ENCODE measurements at places on chromosomes 7 and 10.

DNA sequence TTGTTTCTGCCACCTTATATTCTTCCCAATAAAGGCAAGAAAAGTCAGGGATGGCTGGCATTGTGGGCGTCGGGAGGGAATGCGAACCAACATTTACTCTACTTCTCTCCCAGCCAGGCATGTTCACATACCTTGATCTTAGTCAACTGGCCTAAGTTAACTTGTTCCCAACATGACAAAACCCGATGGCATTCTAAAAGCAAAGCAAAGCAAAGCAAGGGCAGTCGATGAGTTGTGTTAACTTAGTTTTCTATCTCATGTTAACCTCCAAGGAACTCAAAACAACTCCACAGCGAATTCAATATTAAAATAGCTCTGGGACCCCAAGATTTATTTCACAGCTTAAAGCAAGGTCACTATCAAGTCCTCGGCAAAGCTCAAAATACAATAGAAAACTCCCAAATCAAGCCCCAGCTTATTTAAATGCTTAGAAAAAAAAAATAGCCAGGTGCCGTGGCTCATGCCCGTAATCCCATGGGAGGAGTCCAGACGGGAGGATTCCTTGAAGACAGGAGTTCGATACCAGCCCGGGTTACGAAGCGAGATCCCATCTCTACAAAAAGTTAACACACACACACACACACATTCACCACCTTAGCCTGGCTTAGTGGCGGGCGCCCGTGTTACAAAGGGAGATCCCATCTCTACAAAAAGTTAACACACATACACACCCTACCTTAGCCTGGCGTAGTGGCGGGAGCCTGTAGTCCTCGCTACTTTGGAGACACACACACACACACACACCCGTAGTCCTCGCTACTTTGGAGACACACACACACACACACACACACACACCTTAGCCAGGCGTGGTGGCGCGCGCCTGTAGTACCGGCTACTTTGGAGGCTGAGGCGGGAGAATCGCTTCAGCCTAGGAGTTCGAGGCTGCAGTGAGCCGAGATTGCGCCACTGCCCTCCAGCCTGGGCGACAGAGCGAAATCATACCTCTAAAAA is 901 bp upstream of the CCNY start:
- no peak for DNase-seq

DNA sequence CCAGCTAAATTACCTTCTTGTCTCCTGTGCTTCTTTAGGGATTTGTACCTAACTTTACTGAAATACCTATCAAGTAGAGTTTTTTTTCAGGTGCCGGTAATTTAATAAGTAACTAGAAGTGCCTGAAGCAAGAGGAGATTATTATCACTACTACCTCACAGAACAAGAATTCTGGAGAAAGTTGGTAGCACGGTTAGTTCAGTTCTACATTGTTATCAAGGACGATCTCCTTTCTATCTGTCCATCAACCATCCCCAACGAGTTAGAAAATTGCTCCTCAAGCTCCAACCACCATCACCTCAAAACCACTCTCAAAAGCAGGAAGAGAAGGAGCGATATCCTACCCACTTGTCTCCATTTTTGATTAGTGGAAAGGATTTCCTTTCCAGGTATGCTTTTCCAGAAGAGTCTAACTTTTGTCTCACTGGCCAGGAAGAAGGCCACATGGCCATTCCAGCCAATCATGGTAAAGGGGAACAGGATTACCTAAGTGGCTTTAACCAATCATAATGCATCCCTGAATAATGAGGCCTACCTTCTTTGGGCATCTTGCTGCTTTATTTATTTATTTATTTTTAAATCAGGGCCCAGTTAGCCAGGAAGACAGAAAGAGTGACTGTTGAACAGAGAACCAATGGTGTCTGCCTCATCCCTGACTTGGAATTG is 265.2 kb downstream of the SNX13 start:
- no peak for DNase-seq

GRCh38 chr7:150790416-150791075 is 9.6 kb downstream of the TMEM176B start:
- DNase-seq: no peak

- no peak for DNase-seq
Observed at GRCh38 chr10:109945473-109946177, 22.3 kb upstream of the XPNPEP1 start.

DNA sequence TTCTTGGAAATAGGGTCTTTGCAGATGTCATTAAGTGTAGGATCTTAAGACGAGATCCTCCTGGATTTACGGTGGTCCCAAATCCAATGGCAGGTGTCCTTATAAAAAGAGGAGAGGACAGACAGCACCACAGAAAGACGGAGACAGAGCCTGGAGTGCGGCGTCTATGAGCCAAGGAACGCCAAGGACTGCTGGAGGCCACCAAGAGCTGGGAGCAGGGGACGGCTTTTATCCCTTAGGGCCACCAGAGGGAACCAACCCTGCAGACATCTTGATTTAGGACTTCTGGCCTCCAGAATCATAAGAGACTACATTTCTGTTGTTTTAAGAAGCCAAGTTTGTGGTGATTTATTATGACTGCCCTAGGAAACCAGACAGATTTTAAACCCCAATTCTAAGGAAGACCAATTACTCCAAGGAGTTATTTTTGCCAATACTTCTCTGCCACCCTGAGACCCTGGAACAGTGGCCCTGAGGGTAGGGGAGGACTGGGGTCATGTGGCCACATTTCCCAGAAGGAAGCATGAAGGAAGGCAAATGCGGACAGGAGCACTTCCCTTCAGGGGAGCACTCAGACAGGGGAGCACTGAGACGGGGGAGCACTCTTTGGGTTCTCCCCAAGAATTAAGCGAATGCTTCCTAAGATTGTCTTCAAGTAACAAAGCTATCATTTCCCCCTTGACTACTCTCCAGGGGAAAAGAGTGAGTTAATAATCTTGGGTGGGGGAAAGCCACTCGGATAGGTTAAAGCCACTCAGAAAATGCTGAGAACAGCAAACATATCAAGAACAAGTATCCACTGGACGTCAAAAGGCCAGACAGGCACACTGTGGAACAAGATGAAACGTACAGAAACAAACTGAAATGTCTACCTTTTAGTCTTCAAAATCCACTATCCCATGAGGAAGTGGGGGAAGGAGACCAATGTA is 67.5 kb downstream of the CHST15 start:
- DNase-seq: no peak

GRCh38 chr7:47291461-47292081 is 290.3 kb downstream of the TNS3 start:
- DNase-seq: no peak

DNA sequence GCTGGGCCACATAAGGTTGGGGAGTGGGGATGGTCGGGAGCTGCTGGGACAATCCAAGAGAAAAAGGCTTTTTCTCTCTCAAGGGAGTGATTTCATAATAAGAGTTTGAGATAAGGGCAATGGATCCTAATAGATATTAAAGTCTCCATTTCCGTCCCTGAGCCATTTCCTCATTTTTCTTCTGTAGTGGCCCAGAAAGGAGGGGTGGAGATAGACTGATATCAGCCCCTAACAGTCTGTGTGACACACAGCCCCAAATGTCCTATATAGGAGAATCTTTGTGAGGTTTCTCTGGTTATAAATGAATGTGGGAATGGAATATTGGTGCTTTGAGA is 35.2 kb downstream of the PRSS2 start:
- DNase-seq: no peak

- DNase-seq: no peak
Observed at GRCh38 chr10:20185116-20185515, 368.9 kb downstream of the PLXDC2 start.

DNA sequence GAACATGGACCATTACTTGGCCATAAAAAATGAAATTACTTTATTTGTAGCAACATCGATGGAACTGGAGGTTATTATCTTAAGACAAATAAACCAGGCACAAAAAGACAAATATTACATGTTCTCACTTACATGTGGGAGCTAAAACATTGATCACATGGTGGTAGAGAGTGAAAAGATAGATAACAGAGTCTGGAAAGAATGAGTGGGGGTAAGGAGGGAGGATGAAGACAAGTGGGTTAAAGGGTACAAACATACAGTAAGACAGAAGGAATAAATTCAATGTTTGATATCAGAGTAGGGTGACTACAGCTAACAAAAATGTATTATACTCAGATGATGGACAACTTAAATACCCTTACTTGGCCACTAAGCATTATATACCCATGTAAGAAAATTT is 100.0 kb upstream of the WNT16 start:
- DNase-seq: no peak

GRCh38 chr7:122886357-122887081 is at the start of gene CADPS2:
CADPS2 (minus strand) TSS chr7:122886460; CDS start chr7:122886337, 123 bp downstream.
- peak; percentile 69 for DNase-seq

- DNase-seq: no peak
Observed at GRCh38 chr10:34651416-34652195, 163.5 kb downstream of the PARD3 start.

DNA sequence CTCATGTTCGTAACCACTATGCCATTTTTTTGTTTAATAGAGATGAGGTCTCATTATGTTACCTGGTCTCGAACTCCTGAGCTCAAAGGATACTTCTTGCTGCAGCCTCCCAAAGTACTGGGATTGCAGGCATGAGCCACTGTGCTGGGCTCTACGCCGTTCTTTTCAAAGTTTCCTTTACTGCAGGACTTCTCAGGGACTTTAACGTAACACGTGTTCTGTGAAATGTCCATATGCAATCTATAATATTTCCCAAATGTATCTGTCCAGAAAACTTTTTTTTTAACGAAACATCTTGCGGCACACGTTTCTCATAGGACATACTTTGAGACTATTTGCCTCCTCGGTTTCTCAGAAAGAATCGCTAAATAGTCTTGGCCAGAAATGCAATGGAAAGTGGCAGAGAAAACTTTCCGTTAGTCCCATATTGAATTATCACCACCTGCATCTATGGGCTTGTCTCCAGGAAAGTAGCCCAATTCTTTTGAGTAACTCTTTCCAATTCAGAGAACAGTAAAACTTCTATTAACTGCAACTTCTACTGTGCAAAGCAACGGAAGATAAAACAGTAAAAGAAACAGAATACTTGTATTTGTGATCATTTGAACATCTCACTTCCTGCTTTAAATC is 96.3 kb downstream of the ELMO1 start:
- DNase-seq: no peak

GRCh38 chr7:121961089-121961867 is 88.3 kb downstream of the PTPRZ1 start:
- DNase-seq: no peak

- DNase-seq: no peak
Observed at GRCh38 chr10:62147425-62147824, 121.2 kb downstream of the RTKN2 start.

- no peak for DNase-seq
Observed at GRCh38 chr10:128050121-128050516, 76.1 kb downstream of the MKI67 start.

- DNase-seq: no peak
Observed at GRCh38 chr10:80485076-80485945, 31.2 kb downstream of the TSPAN14 start.

GRCh38 chr10:120490288-120490687 is 33.3 kb downstream of the PLPP4 start:
- no peak for DNase-seq

DNA sequence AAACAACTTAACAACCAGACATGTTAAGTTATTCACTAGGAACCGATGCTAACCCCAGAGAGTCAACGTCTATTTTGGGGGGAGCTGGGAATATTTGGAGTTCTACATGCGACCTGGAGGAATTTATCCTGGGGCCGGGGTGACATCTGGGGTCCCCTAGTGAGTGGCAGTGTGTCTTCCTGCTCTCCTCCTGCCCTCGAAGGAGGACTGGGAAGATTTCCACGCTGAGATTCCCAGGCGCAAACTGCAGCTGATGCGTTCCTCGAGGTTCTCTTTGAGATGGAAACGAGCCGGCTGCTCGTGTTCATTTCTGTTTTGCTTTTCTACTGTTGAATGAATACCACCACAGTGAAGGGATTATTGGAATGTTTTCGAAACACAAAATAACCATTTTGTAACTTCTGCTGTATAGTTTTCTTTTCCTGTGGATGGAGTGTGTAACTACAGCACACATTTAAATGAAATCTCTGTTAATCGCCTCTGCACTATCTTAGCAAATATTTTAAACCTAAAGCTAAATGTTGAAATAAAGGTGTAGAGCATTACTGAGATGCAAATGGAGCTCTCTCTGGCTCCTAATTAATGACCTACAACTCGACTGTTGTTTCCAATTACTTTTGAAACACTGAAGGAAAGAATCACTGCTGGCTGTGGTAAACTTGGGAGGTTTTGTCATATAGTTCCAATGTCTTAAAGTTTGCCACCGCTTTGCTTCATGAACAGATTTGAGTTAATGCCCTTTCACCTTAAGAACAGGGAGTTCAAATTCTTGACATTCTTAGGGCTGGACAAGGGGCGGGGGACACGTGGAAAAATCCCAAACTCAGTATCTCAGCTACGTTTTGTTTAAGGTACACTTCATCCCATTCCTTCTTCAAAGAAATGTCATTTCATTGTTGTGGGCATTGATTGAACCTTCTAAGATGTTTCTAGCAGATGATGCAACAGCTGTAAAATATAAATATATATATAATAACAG is 21.1 kb downstream of the GATA3 start:
- no peak for DNase-seq

DNA sequence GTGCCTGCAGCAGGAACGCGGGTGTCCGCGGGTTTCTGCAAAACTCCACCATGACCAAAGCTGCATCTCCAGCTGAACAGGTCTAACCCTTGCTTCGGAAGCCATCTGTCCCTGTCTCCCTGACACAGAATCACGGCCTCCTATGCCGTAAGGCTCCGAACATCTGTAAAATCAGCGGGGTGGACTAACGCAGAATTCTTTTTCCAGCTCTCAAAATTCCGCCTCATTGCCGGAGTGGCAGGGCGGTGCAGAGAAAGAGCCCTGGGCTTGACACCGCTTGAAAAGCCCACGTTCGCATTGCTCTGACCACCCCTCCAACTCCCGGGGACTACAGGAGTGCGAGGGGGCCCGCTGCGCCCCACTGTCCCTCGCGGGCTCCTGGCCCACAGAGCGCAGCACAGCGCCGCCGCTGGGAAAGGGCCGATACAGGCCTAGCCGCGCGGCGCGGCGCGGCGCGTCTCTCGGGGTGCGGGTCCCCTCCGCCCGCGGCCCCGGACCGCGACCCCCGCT is 409 bp downstream of the DNMBP start:
- no peak for DNase-seq

- no peak for DNase-seq
Observed at GRCh38 chr7:80529362-80529761, 17.5 kb upstream of the GNAT3 start.

DNA sequence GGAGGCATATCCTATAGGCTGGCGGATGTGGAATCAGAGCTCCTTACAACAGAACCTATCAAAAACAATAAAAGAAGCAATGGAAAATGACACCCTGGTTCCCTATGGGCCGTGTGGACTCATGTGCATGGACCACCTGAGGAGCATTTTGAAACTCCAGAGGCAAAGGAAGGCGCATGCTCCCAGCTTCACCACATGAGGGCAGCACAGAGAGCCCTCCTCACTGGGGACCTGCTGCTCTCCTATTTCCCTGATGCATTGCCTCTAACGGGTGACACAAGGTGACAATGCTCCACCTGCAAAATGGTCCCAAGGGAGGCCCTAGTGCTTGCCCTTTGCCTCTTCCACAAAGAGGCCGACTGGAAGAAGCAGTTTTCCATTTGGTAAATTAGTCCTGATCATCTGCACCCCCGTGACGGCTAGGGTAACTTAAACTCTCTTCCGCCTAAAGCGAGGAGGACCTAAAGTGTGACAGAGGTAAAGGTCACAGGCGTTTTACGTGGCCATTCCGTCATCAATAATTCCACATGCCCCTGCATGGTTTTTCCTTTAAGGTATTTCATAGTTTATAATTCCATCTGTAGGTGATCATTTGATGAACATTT is 67.7 kb downstream of the GPAM start:
- no peak for DNase-seq

- no peak for DNase-seq
Observed at GRCh38 chr7:53351681-53352080, 316.2 kb downstream of the POM121L12 start.

- DNase-seq: peak; percentile 44
Observed at GRCh38 chr10:79146611-79147130, 77.9 kb downstream of the ZMIZ1 start.

All from occipital lobe (tissue), 3 donors.